ENCODE measurements at places on chromosomes 11 and 22.

DNA sequence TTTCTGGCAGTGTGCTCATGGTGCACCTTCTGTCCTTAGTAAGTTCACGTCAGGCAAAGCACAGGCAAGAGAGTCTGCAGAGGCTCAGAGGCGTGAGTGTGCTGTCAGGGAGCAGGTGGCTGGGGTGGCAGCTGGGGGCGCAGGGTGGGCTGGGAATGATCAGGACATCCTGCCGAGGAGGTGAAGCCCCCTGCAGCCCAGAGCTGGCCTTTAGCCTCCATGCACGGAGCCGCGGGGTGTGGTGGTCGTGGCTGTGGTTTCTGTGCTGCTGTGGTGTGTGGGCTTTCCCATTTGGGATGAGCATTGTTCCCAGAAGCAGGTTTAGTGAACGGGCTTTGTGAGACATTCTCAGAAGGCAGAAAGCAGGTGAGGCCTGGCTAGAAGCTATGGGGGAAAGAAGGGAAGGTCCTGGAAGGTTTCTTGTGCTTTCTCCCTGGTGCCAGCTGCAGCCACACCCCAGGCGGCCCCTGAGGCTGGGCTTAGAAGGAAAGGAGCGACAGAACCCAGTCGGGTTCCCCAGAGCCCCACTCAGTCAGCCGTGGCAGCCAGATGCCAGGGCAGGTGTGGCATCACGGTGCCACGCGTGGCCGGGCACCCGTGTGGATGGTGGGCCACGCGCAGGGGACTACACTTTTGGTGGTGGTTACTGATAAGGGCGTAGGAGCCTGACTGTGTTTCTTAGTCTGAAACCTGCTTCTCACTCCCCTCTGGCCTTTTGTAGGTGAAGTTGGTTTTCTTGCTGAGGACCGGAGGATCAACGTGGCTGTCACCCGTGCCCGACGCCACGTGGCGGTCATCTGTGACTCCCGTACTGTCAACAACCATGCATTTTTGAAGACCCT is 32.0 kb downstream of the IGHMBP2 start:
- no peak for DNase-seq

DNA sequence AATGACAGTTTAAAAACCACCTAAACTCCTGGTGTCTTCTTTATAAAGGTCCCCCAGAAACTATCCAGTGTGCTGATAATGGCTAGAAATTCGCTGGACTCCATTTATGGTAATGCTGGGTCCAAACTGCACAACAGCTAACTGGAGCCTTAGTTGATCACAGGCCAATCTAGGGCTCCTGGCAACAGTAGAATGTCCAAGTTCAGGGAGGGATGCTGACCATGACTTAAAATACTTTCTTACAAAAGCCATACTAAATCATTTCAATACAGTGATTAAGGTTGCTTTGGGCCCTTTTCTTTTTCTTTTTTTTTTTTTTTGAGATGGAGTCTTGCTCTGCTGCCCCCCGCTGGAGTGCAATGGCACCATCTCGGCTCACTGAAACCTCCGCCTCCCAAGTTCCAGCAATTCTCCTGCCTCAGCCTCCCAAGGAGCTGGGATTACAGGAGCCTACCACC is 14.5 kb upstream of the GAB2 start:
- DNase-seq, result no peak

DNA sequence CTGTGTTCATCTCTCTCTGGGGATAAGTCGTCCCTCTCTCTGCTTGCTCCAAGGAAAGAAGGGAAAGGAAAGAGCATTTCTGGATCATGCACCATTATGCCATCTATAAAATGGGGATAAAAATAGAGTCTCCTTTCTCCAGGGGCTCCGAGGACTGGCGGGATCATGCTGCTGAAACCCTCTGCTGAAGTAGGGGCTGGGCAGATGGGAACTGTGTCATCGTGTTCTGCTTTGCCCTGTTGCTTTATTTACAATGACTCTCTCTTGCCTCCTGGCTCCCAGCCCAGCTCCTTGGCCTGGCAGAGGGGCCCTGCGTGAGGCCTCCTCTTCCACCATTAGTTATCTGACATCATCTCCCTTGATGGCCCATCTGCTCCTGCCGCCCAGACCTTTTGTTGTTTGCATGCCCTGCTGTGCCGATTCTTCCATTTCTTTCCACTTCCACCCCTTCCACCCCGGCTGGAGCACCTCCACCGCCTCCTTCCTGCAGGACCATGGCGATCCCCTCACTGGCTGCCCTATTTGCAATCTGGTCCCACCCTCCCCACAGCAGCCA is 200.9 kb downstream of the MYO18B start:
- DNase-seq, result peak; percentile 47

- no peak for DNase-seq
Measured at GRCh38 chr11:3131330-3131941, 33.7 kb downstream of the OSBPL5 start.

GRCh38 chr22:30247561-30247960 is 1.0 kb upstream of the LIF start:
- no peak for DNase-seq

DNA sequence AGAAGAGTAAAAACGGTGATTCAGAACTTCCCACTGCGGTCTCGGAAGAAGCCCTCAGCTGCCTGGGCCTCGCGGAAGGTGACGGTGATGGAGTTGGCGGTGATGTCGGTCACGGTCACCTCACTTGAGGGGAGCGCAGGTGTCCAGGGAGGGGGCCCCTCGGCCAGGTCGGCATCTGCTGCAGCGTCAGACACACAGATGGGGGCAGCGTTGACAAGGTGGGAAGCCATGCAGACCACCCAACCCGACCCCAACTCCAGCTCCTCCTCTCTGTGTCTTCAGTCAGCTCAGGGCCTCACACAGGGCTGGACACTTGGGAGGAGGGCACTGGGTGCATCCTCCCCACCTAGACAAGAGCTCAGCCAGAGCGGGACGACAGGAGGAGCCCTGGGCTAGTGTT is 18.6 kb downstream of the CBX7 start:
- DNase-seq, result no peak

DNA sequence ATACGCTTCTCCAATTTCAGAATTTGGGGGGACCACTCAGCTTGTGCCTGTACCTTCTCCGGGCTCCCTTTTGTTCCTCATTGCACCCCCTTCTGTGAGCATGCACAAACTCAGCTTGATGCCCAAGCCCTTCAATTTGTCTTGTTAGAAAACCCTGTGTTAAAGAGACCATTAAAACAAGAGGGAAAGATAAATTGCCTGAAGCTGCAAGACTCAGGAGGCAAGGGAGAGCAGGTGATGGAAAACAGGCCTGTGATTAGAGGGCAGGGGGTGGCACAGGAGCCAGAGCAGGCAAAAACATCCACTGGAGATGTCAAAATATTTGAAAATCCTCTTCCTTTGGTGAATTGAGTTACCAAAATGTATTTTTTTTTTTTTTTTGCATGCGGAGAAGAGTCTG is 121.7 kb downstream of the MIAT start:
- no peak for DNase-seq

DNA sequence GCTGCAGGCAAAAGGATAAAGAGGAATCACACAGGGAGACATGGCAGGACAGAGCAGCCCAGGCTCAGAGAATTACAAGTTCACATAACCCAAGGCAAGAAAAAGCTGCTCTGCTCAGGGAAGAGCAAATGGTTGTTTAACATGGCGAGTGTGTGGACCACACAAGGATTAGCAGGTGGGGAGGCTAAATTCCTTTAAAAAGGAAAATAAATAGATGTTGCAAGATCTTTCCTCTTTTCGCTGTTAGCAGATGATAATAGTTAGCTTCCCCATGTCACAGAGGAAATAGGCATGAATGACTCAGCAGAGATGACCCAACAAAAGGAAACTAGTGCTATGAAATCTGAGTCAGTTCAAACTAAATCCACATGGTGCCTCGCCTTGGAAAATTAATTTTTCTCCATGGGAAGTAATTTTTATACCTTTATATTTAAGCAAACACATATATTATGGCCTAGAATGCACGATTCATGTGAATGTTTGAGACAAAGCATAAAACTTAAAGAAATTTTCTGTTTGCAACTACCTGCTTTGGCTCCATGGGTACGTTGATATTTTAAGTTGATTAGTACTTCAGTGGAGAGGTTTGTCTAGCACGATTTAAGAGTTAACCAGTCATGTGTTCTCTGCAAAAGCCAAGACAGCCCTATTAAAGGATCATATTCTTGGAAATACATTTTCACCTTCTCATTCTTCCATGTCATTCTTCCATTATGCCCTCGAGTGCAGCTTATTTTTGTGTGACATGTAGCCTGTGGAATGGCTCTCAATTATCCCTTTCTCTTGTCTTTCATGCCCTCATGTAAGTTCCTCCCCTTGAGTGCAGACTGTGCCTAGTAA is 38.5 kb upstream of the FJX1 start:
- no peak for DNase-seq

DNA sequence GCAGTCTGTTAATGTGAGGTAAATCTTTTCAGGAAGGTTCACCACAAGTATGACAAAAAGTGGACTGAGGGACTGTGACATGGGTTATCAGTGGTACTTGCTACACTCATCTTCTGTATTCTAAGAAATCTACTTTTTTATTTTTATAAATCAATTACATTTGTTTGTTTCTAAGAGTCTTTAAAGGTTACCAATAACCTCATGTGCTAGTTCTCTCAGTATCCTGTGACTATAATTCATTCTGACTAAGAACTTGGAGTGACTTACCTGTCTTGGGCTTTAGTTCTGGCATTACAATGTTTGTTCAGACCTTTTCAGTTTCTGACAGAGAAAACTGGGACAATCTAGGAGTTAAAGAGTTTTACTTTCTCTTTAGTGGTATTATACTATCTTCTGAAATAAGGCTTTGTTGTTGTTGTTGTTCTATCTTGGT is 108.4 kb downstream of the PDE3B start:
- no peak for DNase-seq

- DNase-seq, result no peak
Measured at GRCh38 chr11:23859087-23859486, 637.8 kb upstream of the LUZP2 start.

DNA sequence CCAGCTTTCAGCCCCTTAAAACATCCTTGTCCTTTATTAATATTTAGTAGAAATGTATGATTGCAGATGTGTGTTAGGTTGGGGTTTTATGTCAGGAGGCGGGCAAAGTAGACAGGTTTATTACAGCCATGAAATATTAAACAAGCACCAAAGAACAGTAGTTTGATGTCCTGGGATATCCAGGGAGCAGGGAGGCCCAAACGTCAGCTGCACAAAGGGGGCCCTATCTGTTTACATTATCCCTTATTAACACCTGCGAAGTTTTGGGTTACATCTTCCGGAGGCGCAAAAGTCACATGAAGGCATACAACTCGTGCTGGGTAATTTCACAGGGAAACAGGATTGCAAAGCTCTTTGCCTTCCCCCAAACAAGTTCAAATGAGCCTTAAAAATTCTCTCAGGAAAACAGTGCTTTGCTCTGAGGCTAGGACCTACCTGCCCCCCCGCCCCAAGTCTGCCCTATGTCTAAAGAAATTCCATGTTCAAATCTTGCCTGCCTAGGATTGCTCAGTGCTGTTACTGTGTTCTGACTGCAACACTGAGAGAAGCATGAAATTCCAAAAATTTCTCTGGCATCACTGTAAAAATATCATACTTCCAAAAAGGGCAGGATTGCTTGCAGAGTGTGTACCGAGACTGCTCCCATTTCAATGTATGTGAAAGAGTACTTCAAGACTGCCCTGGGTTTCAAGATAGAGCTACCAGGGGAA is 8.9 kb downstream of the MN1 start:
- no peak for DNase-seq

- no peak for DNase-seq
Measured at GRCh38 chr11:1453611-1454034, 33.0 kb downstream of the MOB2 start.

- DNase-seq, result no peak
Measured at GRCh38 chr11:115008799-115009198, 330.5 kb downstream of the NXPE2 start.

GRCh38 chr11:68338051-68338780 is 25.8 kb downstream of the LRP5 start:
- DNase-seq, result no peak

DNA sequence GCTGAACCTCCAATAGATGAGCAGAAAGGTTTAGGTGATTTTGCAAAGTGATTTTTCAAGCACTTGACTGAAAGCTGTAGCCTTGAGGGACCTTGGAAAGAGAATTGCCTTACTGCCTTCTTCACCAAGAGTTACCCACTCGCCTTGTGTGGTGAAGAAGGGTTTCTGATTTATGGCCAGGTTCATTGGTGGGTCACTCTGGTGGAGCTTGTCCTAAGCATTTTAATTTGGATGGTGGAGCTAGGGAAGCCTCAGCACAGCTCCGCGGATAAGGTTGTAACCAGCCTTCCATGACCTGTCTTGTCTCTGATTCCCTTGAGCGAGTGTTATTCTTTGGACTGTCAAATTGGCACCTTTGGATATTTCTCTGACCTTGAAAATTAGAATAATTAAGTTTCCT is 226.4 kb downstream of the FAT3 start:
- DNase-seq, result no peak

DNA sequence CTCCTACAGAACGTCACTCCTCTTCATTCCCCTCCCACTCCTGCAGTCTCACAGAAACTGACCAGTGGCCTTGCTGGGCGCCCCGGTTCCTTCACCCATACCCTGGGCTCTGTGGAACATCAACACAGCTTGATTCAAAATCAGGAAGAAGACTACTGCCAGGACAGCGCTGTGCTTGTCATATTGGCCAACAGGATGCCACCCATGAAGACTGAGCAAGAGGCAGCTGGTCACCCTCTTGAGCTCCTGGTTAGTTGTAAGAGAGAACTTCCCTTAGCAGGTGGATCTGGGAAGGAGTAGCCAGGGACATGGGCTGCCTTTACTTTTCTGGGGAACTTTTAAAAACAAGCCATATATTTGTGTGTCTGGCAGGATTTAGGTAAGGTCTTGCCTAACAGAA is 110.4 kb upstream of the TIMP3 start:
- no peak for DNase-seq

DNA sequence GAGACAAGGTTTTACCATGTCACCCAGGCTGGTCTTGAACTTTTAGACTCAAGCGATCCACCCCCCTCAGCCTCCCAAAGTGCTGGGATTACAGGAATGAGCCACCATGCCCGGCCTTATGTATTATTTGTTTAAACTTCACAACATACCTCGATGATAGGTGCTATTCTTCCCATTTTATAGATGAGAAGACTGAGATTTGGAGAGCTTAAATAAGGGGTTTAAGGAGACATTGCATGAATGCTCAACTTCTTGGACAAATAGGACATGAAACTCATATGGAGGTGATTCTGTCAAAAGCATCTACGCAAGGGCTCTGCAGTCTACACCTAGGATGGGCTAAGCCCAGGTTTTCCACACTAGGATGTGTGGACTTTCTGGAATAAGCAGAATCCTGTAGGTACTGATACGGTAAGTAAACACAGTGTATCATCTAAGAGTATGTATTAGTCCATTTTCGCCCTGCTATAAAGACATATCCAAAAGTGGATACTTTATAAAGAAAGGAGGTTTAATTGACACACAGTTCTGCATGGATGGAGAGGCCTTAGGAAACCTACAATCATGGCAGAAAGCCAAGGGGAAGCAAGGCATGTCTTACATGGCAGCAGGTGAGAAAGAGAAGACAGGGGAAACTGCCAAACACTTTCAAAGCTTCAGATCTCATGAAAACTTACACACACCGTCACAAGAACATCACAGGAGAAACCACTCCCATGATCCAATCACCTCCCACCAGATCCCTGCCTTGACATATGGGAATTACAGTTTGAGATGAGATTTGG is 62.8 kb upstream of the CAPRIN1 start:
- DNase-seq, result no peak

GRCh38 chr11:61480994-61481335 is 27.6 kb upstream of the LRRC10B start:
- peak; percentile 31 for DNase-seq

- DNase-seq, result no peak
Measured at GRCh38 chr11:120780239-120780638, 243.7 kb upstream of the TBCEL start.
